ENCODE measurements at places on chromosomes 2 and 18.
A peak's percentile ranks its signal among the peaks of the same experiment; 100 is the strongest.

DNA sequence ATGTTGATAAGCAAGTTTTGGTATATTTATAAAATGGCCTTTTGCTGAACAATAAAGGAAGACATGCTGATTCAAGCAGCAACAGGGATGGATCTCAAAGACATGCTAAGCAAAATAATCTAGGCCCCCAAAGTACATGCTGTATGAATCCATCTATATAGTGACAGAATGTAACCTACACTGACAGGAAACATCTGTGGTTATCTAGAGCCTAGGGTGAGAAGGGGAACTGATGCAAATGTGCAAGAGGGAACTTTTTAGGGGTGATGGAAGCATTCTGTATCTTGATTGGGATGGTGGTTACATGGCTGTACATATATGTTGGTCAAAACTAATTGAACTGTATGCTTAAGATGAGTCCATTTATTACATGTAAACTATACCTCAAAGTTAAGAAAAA lies 24.2 kb downstream of the CNRIP1 start:
- no peak overlapping the region for H3K27ac ChIP-seq
- H3K4me1 ChIP-seq: no peaks in the 10 kb centered on the region
- H3K4me3 ChIP-seq: no peak overlapping the region

DNA sequence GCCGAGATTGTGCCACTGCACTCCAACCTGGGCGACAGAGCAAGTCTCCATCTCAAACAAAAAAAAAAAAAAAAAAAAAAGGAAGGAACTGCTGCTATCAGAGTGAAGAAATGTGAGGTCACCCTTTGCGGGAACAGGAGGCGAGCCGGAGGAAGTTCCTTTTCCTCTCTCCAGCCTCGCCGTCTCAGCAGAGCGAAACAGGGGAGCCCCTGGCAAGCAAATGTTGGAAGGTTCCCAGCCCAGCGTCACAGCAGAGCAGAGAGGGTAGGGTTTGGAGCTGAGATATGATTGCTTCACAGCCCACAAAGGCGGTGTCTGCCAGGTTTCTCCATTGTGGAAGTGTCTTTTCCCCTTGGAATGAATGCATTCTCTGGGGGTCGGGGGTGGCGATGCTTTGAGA lies 28.5 kb downstream of the SLC20A1 start:
- H3K4me3 ChIP-seq: no peak overlapping the region
- peaks cover 6% of the 10 kb centered on the region for H3K27me3 ChIP-seq
- H3K4me1 ChIP-seq: peaks cover 8% of the 10 kb centered on the region
- H3K27ac ChIP-seq: no peak overlapping the region
- no peak for DNase-seq

DNA sequence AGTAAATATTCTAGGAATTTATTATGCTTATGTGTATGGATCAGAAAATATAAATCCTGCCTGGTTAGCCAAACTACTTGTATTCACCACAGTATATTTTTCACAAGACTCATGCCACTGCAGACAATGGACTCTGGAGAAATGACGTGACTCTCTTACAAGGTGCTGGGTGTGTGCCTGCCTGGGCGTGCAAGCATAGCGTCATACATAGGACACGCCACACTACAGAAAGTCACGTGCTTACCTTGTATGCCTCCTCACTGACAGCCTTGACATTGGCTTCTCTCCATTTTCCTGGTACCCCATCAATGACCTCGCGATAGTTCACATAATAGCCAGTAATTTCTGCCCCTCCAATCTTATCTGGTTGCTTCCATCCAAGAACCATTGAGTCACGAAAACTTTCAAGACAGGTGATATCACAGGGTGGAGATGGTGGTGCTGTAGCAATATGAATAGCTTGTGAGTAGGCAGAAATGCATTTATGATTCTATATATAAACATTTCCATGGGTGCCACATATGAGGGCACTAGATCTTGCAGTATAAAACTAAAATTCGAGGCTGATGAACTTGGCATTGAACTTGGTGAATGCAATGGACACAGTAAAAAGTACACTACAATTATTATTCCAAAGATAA lies 93.2 kb downstream of the MYOM1 start:
- DNase-seq: no peak
- no peak overlapping the region for H3K27ac ChIP-seq
- no peak overlapping the region for H3K4me3 ChIP-seq
- peaks cover 4% of the 10 kb centered on the region for H3K36me3 ChIP-seq
- peaks cover 3% of the 10 kb centered on the region for H3K27me3 ChIP-seq
- H3K4me1 ChIP-seq: peaks cover 10% of the 10 kb centered on the region

GRCh38 chr2:95374921-95375471 lies 27.5 kb upstream of the FAHD2A start:
- no peak for DNase-seq
- H3K4me3 ChIP-seq: no peak overlapping the region
- H3K4me1 ChIP-seq: no peaks in the 10 kb centered on the region
- H3K27ac ChIP-seq: no peak overlapping the region
- no peaks in the 10 kb centered on the region for H3K36me3 ChIP-seq
- H3K27me3 ChIP-seq: peaks cover 7% of the 10 kb centered on the region

DNA sequence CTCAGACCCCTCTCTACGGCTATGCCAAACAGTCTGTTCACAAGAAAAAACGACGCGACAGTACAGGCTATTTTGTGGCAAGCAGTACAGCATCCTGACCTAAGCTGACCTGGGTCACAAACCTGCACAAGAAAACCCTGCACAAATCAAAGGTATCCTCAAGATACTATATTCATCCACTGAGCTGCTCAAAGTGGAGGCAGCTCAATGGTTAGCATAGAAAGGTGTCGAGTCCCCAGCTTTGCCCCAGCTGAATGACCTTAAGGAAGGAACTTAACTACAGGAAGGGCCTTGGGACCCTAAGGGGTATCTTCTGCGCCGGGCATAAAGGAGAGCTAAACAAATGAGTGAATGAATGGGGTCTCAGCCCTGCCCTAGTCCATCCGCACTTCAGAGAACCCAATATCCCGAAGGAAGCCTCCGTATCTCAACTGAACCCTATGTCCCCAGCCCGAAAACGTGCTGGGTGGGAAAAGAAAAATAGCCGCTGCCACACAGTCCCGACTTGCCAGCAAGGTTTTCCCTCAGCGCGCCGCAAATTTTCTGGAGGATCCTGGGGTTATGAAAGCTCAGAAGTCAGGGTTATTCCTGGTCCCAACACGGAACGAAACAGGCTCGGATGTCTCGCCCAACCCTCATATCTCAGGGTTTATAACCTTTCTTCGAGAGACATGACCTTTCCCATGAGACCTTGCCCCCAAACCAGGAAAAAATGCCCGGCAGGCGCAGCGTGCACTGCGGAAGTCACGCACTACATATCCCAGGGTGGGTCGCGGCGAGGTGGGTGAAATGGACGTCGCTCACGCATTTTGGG lies at the start of gene FASTKD1:
TSS of gene FASTKD1 (minus strand) at position 706 of the 814 bp plus-strand sequence. CDS start 1,836 bp downstream, outside the sequence.
- peak within 1 kb of the TSS; percentile 90 for H3K27ac ChIP-seq
- H3K4me3 ChIP-seq: peak within 1 kb of the TSS; percentile 99
- DNase-seq: peak; percentile 82

DNA sequence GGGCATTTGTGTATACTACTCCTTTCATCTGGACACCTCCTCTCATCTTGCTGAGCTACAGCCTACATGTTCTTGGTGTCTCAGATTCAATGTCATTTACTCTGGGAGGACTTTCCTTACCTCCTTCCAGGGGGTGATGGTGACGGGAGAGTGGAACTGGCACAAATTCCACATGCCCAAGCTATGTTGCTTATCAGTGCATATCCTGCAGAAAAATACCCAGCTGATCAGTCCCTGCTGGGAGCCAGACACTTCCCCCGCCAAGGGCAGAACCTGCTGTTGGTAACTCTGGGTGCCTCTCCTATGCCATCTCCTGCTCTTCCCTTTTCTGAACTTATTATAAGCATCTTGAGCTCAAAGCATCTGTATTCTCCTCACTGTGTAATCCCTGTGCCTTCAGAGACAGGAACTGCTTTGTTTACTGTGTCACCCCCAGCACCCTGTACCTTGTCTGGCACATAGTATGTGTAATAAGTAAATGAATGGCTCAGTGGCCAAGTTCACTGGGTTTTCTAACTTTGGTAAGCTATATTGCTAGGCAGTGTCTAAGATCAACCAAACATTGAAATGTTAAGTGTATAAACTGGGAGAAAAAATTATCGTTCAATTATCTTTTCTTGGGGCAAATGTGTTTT lies 87.7 kb upstream of the LPIN2 start:
- H3K27me3 ChIP-seq: peaks cover 5% of the 10 kb centered on the region
- DNase-seq: no peak
- H3K4me3 ChIP-seq: no peak overlapping the region

- no peak for DNase-seq
- no peaks in the 10 kb centered on the region for H3K27me3 ChIP-seq
Observed at GRCh38 chr2:145685383-145686050, 1165.6 kb upstream of the ZEB2 start.

DNA sequence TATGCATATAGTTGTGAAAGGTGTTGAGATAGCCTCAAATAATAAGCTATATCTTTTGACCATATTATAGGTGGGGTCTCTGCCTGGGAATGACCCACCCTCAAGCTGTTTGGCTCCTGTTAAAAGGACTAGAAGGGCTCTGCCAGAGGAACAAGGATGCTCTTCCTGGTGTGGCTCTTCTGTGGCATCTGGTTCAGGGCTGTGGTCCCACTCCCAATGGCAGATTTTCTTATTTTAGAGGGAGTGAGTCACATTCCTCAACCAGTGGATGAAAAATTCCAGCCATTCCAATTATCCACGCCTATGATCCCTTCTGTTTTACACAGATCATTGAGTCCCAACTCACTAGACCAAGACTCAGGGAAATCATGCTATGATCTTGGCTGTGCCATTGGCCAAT lies 119.9 kb downstream of the PARD3B start:
- no peak for DNase-seq
- no peak overlapping the region for H3K27ac ChIP-seq
- H3K36me3 ChIP-seq: no peaks in the 10 kb centered on the region
- peaks cover 2% of the 10 kb centered on the region for H3K27me3 ChIP-seq
